ENCODE measurements at places on chromosomes 5 and 9. TPM values are rescaled to one million over a fixed set of nuclear protein-coding genes. Genes with fewer than 3 reads are reported as not detected.
A peak's percentile ranks its signal among the peaks of the same experiment; 100 is the strongest.

DNA sequence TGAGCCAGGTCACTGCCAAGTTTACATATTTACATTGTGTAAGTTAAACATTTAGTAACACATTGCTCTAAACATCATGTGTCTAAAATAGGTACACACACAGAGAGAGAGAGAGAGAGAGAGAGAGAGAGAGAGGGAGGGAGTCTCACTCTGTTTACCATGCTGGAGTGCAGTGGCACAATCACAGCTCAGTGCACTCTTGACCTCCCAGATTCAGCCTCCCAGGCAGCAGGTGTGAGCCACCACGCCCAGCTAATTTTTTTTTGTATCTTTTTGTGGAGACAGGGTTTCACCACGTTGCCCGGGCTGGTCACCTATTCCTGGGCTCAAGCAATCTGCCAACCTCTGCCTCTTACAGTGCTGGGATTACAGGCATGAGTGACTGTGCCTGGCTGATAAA is 1045.3 kb downstream of the TLE1 start:
- no peak for DNase-seq

DNA sequence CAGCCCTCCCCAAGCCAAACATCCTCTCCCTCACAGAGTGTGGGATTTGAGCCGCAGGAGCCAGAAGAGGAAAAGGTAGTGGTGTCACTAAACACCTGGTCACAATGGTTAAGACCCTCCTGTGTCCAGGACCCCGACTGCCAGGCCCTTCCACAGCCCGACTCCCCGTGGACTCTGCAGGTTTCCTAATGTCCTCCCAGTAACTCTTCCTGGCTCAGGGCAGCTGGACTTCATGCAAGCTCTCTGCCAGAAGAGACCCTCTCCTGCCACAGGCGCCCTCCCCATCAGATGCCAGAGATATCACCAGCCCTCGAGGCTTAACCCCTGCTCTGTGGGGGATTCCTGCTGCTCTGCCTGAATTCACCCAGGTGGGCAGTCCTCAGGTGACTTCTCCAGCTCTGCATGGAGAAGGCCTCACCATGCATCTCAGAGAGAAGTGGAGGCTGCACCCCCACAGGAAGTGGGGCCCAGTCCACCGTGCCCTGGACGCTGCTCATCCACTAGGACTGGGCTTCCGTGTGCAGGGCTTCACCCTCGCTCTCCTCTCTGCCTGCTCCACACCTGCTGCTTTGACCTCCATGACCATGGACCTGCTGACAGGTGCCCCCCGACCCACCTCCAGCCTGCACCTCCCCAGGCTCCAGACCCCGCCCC is 111.2 kb downstream of the ADAMTS2 start:
- DNase-seq = peak; percentile 56

GRCh38 chr5:79513704-79514390 is at the start of gene HOMER1:
TSS of gene HOMER1 (minus strand) at chr5:79514134. CDS start at chr5:79512774, 1,360 bp downstream.
- peak; percentile 92 for DNase-seq

DNA sequence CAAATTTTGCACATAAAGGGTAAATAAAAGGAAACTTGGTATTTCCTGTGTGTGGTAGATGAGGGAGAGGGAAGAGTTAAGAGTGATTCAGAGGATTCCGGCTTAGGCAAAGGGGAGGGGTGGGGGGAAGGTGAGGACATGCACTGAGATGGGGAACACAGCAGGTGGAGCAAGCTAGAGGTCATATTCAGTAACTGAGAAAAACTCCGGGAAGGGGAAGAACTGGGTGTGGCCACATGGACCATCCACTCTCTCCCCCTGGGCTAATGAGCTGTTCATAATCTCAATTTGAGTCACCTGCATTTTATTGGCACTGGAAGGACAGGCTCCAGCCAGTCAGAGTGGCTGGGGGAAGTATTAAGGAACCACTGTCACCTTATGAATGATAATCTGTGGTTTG is 45.1 kb upstream of the UGCG start:
- DNase-seq = peak; percentile 58

GBGT1 gene
- 6.8 TPM for total RNA-seq

MYORG gene
- 19.8 TPM for total RNA-seq

CCNO gene
- 0.35 TPM for total RNA-seq
